Thyroid gland (tissue), 4 donors: ENCODE measurements at places on chromosomes 2 and 18. TPM values are rescaled to one million over a fixed set of nuclear protein-coding genes. Genes with fewer than 3 reads are reported as not detected.

The FAM237A gene
- not detected for total RNA-seq

The INHA gene
- not detected for total RNA-seq

The SLC38A11 gene
- not detected for total RNA-seq

The SLC9A4 gene
- total RNA-seq: not detected

The RNU2-63P gene
- total RNA-seq: not detected

The EPHA4 gene
- 38.9 TPM for total RNA-seq

The POTEI gene
- total RNA-seq: 0.27 TPM

The DNAJC27 gene
- total RNA-seq: 15.4 TPM

The DIS3L2 gene
- total RNA-seq: 50.0 TPM

The SFT2D3 gene
- total RNA-seq: 15.5 TPM

GRCh38 chr2:232316461-232317330 is 61.9 kb upstream of the ALPP start:
- H3K4me3 ChIP-seq: no peak overlapping the region
- no peaks in the 10 kb centered on the region for H3K36me3 ChIP-seq
- DNase-seq: no peak

- no peak overlapping the region for H3K4me3 ChIP-seq
- DNase-seq: no peak
- peaks cover 6% of the 10 kb centered on the region for H3K4me1 ChIP-seq
- H3K36me3 ChIP-seq: no peaks in the 10 kb centered on the region
These were observed 224.1 kb downstream of the PHLPP1 start for GRCh38 chr18:62939433-62939832.

- H3K27me3 ChIP-seq: peaks cover 6% of the 10 kb centered on the region
- H3K4me3 ChIP-seq: peak overlapping the region; percentile 44
- peak; percentile 23 for DNase-seq
- no peaks in the 10 kb centered on the region for H3K36me3 ChIP-seq
These were observed 813 bp upstream of the MEIS1 start for GRCh38 chr2:66433945-66434678.

DNA sequence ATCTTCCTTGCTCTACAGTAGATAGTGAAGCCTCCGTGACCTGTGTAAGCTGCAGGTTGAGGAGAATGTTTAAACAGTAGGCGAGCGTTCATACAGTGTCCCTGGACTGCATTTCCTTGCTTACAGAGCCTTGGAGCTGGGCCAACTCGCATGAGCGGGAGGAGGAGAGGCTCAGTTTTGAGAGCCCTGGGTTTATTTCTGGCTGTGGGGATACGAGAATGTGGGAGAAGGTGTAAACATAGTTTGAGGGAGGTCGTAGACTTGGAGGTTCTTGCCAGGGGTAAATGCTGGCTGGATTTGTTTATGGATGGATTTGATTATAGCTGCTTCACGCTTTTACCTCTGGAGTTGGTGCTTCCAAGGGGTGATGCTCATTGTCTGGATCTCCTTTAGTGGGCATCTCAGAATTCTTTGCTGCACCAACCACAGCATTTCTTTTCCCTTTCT is 20.8 kb downstream of the CRIM1 start:
- no peak overlapping the region for H3K4me3 ChIP-seq
- no peaks in the 10 kb centered on the region for H3K36me3 ChIP-seq

DNA sequence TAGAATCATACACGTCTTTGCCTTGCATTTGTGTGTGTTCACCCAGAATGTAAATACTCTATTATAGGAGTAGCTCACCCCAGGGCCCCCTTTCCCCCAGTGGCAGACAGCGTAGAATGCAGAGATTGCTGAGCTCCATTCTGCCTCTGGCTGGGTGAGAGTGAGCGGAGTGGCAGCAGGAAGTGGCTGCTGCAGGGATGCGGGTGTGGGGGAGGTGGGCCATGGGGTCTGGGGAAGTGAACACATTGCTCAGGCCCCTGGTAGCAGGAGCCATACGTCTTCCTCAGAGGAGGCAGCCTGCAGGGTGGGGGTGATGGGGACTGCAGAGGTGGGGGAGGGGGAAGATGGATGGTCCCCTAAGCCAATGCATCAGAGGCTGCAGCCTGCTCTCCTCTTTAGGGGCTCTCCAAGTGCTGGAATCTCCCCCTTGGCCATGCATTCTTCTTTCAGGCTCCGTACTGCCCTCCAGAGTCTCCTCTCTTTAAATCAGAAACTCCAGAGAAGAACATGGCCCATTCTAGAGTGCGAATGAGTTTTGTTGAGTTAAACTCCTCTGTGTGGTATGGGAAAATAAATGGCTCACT is 72.2 kb downstream of the CELF4 start:
- DNase-seq: no peak
- H3K27me3 ChIP-seq: no peaks in the 10 kb centered on the region
- no peaks in the 10 kb centered on the region for H3K4me1 ChIP-seq
- no peak overlapping the region for H3K27ac ChIP-seq
- no peak overlapping the region for H3K4me3 ChIP-seq
- H3K36me3 ChIP-seq: no peaks in the 10 kb centered on the region

GRCh38 chr2:232993231-232993821 is 19.7 kb downstream of the NGEF start:
- peaks cover 4% of the 10 kb centered on the region for H3K4me1 ChIP-seq
- H3K36me3 ChIP-seq: no peaks in the 10 kb centered on the region
- no peak overlapping the region for H3K27ac ChIP-seq
- no peak for DNase-seq
- no peak overlapping the region for H3K4me3 ChIP-seq

DNA sequence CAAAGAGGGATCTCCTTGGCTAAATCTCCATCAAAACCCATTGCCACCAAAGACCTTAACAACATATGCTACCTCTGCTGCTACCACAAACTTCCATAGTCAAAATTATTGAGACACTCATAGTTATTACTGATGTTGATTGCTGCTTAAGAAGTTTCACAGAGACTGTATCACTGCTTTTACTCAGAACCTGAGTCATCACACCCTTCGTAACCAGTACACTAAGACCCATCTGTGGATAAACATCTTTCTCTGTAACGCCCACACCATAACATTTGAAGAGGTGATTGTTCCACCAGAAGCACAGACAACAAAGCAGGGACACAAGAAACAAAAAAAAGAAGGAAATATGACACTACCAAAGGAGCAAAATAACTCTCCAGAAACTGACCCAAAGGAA is 1563.1 kb downstream of the LRP1B start:
- H3K27ac ChIP-seq: no peak overlapping the region
- no peaks in the 10 kb centered on the region for H3K36me3 ChIP-seq
- no peak for DNase-seq
- H3K4me3 ChIP-seq: no peak overlapping the region
- no peaks in the 10 kb centered on the region for H3K4me1 ChIP-seq

DNA sequence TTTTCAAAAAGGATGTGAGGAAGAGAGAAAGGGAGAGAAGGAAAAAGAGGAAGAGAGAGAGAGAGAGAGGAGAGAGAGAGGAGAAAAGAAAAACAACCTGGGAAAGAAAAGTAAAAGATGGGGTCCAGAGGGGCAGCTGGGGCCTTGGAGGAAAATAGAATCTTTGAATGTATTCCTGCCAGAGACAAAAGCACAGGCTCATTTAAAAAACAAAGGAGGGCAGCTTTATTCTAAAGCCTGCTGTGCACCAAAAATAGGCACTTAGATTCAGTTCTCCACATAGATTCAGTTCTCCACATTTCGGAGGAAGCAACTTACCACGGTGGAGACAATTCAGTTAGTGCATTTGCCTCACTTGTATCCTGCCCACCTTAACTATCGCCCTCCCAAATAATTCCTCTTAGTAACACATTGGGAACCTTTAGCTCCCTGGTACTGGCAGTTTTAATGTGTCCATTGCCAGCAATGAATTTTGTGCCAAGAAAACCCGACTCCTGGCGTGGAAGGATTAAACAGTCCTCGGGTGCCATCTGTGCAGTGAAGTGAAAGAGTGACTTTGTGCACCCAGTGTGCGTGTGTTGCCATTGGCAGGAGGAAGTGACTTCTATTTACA is 71.3 kb downstream of the DPP4 start:
- H3K27me3 ChIP-seq: no peaks in the 10 kb centered on the region
- no peak overlapping the region for H3K27ac ChIP-seq
- no peak for DNase-seq
- no peaks in the 10 kb centered on the region for H3K4me1 ChIP-seq
- no peak overlapping the region for H3K4me3 ChIP-seq

DNA sequence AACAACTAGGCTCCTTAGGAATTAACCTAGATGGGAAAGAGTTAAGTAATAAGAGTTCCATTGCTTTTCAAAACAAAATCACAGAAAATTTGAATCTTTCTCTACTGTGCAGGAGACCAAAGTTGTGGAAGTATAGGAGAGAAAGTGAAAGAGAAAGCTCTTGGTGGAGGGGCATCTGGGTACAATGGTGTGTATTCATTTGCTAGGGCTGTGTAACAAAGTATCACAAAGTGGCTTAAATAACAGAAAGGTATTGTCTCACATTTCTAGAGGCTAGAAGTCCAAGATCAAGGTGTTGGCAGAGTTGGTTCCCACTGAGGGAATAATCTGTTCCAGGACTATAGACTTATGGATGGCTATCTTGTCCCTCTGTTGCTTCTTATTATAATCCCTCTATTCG is 50.5 kb upstream of the GORASP2 start:
- DNase-seq: no peak
- H3K27me3 ChIP-seq: no peaks in the 10 kb centered on the region
- H3K4me3 ChIP-seq: no peak overlapping the region
- no peaks in the 10 kb centered on the region for H3K36me3 ChIP-seq
- peaks cover under 1% of the 10 kb centered on the region for H3K4me1 ChIP-seq

DNA sequence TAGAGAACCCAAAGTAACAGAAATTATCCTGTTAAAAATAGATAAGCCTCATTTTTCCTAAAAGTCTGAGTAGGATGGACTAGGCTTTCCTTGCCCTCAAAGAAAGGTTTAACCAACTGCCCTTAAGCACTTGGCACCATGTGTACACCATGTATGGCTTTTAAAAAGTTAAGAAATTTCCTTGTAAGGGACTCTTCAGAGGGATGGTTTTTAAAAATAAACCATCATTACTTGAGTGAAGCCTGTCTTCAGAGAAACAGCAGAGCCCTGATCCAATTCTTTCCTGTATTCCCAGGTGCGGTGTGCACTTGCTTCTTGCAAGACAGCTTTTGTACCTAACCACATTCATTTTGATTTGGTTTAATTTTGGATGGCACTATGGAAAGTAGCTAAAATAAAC is 1.1 kb upstream of the NEMP2 start:
- no peaks in the 10 kb centered on the region for H3K36me3 ChIP-seq
- H3K4me1 ChIP-seq: peaks cover 6% of the 10 kb centered on the region
- no peak overlapping the region for H3K4me3 ChIP-seq
- DNase-seq: no peak

DNA sequence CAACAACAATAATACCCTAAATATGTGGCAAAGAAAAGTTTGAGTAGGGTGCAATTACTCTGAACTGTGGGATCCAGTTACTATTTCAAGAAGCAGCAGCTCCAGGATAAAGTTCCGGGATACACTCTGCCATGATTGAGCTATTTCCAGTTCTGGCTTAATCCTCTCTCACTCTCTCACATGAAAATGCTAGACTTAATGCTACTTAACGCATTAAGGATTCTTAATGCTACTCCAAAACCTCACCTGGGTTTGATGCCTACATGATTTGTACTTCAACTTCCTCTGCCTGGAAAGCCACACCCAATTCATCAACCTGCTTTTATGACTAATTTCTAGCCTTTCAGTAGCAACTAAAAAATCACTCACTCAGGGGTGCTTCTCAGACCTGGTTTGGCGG is 151.1 kb upstream of the HNMT start:
- H3K4me1 ChIP-seq: no peaks in the 10 kb centered on the region
- no peak overlapping the region for H3K27ac ChIP-seq
- no peaks in the 10 kb centered on the region for H3K36me3 ChIP-seq
- no peaks in the 10 kb centered on the region for H3K27me3 ChIP-seq
- no peak overlapping the region for H3K4me3 ChIP-seq

GRCh38 chr2:236175548-236176150 is 7.5 kb upstream of the GBX2 start:
- peaks cover 67% of the 10 kb centered on the region for H3K27me3 ChIP-seq
- no peaks in the 10 kb centered on the region for H3K36me3 ChIP-seq
- no peak for DNase-seq
- peaks cover 29% of the 10 kb centered on the region for H3K4me1 ChIP-seq
- no peak overlapping the region for H3K27ac ChIP-seq
- H3K4me3 ChIP-seq: no peak overlapping the region

- no peak overlapping the region for H3K4me3 ChIP-seq
- DNase-seq: no peak
- H3K4me1 ChIP-seq: peaks cover 3% of the 10 kb centered on the region
- H3K36me3 ChIP-seq: no peaks in the 10 kb centered on the region
These were observed 840.1 kb upstream of the ID2 start for GRCh38 chr2:7841751-7842150.

- peaks cover 16% of the 10 kb centered on the region for H3K4me1 ChIP-seq
- no peaks in the 10 kb centered on the region for H3K27me3 ChIP-seq
- no peak overlapping the region for H3K27ac ChIP-seq
- no peaks in the 10 kb centered on the region for H3K36me3 ChIP-seq
- no peak overlapping the region for H3K4me3 ChIP-seq
These were observed 16.8 kb downstream of the DBI start for GRCh38 chr2:119383410-119384140.

- no peak for DNase-seq
- no peaks in the 10 kb centered on the region for H3K36me3 ChIP-seq
- H3K27ac ChIP-seq: no peak overlapping the region
- H3K4me1 ChIP-seq: peaks cover under 1% of the 10 kb centered on the region
- no peak overlapping the region for H3K4me3 ChIP-seq
These were observed 28.0 kb downstream of the GCG start for GRCh38 chr2:162123806-162124758.

DNA sequence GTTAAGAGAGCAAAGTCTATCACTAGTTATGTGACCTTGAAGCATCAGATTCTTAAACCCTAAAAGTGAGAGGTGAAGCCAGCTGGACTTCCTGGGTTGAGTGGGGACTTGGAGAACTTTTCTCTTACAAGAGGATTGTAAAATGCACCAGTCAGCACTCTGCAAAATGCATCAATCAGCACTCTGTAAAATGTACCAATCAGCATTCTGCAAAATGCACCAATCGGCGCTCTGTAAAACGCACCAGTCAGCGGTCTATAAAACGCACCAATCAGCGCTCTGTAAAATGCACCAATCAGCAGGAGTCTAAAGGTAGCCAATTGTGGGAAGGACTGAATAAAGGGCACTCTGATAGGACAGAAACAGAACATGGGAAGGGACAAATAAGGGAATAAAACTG is 291.6 kb upstream of the FAM98A start:
- no peak for DNase-seq
- no peak overlapping the region for H3K27ac ChIP-seq
- H3K4me3 ChIP-seq: no peak overlapping the region
- no peaks in the 10 kb centered on the region for H3K4me1 ChIP-seq
